T47D (cell line): ENCODE measurements at places on chromosomes 7 and 10.

- DNase-seq = no peak
These were observed 81.5 kb downstream of the FRMPD2 start for GRCh38 chr10:48192881-48193450.

DNA sequence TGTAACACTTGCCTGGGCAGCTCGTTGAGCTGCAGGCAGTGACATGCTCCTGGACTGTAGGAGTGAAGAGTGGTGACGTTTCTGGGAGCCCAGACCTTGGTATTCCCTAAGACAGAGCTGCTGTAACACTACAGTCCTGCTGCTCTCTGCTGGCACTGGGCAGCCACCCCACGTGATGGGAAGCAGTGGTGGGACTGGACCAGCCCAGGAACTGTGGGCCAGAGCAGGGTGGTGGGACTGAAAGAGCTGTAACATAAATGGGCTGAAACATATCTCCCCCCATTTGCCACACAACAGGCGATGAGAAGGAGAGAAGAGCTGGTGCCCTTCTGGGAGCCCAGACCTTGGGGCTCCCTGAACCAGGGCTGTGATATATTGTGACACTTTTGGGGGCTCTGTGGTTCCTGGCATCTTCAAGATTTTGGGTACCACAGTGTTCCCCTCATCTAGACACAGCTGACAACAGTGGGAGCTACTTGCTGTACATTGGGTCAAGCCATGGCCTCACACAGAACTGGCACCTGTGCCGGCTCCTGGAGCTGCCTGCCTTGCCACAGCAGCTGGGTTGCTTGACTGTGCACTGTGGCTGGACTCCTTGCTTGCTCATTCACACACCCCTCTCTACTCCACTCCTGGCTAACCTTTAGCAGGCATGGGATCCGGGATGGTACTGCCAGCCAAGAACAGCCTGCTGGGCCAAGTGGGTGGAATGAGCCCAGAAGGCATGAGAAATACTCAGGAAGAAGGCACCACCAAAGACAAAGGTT lies 161.3 kb upstream of the PCDH15 start:
- no peak for DNase-seq

DNA sequence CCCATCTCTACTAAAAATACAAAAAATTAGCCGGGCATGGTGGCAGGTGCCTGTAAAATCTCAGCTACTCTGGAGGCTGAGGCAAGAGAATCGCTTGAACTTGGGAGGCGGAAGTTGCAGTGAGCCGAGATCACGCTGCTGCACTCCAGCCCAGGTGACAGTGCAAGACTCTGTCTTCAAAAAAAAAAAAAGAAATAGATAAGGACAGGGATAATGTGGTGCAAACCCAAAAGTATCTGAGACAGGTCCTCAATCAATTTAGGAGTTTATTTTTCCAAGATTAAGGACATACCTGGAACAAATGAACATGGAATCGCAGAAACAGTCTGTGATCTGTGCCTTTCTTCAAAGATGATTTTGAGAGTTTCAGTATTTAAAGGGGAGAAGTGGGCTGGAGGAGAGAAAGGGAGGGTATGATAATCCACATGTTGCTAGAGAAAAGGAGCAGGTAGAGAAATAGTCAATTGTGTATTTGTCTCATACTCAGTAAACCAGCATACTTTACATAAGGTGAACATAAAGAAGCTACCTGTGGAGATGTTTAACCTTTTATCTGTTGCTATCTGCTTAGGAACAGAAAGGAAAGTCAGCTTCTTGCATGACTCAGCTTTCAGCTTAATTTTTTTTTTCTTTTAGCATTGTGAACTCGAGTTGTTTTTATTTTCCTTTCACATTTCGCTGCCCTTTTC lies 4.9 kb upstream of the MTPN start:
- DNase-seq = no peak

GRCh38 chr7:26034391-26034790 lies 117.6 kb upstream of the NFE2L3 start:
- DNase-seq = no peak

DNA sequence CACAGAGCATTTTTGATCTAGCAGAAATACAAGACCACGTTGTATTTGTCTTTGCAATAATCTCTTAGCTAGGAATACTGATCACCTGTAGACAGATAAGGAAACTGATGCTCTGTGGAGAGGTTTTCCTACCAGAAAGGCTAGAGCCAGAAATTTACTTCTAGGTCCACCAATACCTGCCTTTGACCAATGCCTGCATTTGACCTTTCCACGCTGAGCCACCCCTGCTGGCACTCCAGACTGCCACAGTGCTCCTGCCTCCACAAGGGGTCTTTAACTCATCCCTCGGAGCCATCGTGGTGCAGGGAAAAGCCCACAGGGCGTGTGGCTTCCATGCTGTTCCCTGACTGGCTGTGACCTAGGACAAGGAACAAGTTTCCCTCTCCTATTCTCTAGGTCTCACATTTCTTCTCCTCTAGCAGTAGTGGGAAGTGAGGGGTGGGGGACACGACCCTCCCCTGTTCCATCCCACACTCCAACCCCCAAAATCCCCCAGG lies 1.5 kb upstream of the ELN start:
- no peak for DNase-seq

DNA sequence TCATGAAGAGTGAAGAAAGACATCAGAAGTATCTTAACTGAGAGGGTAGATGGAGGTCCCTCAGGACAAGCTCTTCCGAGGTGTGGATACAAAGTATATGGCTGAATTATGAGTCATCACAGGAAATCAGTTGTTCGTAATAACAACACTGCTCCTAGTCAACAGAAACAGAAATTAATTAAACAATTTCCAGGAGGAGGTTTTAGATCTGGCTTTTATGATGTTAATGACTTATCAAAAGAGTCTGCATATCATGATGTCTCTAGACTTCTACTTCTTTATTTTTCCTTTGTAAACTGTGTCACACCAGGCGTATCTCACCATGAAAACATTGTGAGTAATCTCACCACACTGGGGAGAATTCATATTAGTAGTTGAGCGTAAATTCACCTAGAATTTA lies 31.2 kb downstream of the OSBPL3 start:
- DNase-seq = no peak

DNA sequence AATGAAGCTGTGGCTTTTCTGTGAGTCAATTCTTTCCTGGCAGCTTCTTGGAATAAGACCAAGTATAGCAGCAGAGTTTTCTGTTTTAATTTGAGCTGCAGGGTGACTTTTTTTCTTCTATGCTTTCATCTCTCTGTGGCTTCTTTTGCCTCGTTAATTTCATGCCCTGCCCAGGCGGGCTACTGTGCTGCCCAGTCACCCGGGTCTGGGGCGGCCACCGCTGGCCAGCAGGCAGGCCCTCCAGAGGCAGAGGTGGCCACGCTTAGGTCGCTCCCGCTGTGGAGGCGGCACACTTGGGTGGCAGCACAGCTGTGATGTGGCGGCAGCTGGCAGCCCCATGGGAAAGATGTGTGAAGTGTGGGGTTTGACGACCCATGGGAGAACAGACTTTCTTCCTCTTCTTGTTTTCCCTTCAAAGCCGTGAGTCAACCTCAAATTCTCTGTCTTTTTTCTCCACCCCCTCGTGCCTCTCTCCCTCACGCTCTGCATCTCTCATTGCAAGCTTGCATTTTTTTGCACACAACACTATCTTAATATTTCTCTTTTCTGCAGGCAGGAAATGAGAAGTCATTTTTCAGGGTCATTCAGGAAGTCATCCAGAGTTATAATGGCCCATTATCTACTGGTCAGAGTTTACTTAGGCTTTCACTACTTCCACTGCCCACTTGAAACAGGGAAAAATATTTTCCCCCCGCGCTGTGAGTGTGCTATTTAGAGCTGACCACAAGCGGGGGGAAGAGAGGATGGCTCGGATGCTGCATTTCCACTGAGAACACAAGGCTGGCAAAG lies 67.8 kb downstream of the EGFR start:
- no peak for DNase-seq

GRCh38 chr10:61793760-61794703 lies 107.5 kb upstream of the ARID5B start:
- peak; percentile 23 for DNase-seq

GRCh38 chr7:146636581-146636980 lies 520.0 kb downstream of the CNTNAP2 start:
- no peak for DNase-seq

GRCh38 chr7:47170516-47170915 lies 411.4 kb downstream of the TNS3 start:
- no peak for DNase-seq

GRCh38 chr7:128110641-128111364 lies 79.6 kb upstream of the LRRC4 start:
- DNase-seq = no peak

DNA sequence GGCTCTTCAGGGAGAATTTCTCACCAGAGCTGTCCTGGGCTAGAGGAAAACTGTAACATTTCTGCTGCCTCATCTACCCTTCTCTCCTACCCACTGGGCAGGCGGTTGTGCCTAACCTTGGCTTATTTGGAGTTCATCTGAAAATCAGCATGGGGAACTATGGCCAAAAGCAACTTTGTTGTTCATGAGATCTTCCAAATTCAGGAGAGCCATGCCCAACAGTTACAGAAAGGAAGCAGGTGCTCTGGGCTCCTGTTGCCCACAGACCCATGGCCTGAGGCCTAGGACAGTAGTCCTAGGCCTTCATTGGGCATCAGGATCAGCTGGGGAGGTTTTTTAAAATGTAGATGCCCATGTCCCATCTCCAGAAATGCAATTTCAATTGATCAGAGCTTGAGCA lies 85.2 kb downstream of the GRID1 start:
- DNase-seq = no peak

DNA sequence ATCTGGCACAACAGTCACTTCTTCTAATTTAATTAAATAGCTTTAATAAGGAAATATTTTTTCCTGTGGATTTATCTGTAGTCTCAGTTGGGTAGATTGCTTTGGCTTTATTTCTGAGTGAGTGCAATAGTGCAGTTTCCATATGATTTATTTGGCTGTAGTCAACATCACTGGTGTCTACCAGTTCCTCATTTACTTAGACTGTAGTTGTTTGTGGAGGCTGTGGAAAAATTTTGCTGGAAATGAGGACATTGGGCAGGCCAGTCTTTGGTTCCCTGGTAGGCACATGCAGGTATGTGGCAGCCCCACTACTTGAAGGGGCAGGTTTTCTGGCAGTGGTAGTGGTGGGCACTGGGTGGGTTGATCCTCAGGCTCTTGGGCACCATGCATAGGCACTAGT lies 15.5 kb downstream of the TAS2R40 start:
- no peak for DNase-seq

- DNase-seq = no peak
These were observed 17.1 kb upstream of the ARPC1A start for GRCh38 chr7:99308461-99309074.

GRCh38 chr7:22295402-22296264 lies 61.3 kb downstream of the RAPGEF5 start:
- DNase-seq = peak; percentile 36

DNA sequence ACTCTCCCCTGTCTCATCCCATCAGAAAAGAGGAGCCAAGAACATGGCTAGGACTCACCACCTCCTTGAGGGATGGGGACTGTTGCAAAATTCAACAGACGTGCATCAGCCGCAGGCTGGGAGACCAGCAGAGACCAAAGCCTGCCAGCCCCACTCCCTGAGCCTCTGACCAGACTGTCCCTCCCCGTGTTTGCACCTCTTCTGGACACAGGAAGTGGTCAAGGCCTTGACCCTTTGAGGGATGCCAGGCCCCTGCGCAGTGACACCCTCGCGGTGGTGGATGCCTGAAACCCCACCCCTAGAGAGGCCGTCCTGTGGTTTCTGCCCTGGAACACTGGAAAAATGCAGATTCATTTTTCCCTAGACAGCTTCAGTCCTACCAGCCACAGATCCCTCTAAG lies 128.4 kb upstream of the TCF7L2 start:
- no peak for DNase-seq

GRCh38 chr7:1412322-1413261 lies 46.7 kb downstream of the MICALL2 start:
- DNase-seq = peak; percentile 93
